ENCODE measurements at places on chromosomes 6 and 20.

DNA sequence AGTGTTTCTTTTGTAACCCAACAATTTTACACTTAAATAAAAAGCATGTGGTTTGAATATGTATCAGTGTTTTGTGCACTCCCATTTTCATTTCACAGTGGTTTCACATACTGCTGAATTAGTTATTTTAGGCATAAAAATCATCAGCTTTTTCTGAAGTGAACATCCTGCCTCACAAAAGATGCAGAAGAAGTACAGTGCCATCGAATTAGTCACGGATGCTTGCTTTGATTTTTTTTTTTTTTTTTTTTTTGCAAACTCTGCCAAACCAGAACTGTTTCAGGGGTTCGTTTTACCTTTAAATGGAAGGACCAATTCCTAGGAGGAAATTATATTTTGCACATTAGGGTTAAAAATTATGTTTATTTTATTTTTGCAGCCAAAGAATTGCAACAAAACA is 158.6 kb downstream of the RPS12 start:
- H3K4me3 ChIP-seq, result no peak overlapping the region
- no peak for DNase-seq
- H3K4me1 ChIP-seq, result no peaks in the 10 kb centered on the region
- no peak overlapping the region for H3K27ac ChIP-seq
- no peaks in the 10 kb centered on the region for H3K27me3 ChIP-seq

GRCh38 chr6:163940705-163941623 is 526.4 kb downstream of the QKI start:
- no peaks in the 10 kb centered on the region for H3K4me1 ChIP-seq
- H3K36me3 ChIP-seq, result no peaks in the 10 kb centered on the region
- no peak overlapping the region for H3K4me3 ChIP-seq
- no peak overlapping the region for H3K27ac ChIP-seq

DNA sequence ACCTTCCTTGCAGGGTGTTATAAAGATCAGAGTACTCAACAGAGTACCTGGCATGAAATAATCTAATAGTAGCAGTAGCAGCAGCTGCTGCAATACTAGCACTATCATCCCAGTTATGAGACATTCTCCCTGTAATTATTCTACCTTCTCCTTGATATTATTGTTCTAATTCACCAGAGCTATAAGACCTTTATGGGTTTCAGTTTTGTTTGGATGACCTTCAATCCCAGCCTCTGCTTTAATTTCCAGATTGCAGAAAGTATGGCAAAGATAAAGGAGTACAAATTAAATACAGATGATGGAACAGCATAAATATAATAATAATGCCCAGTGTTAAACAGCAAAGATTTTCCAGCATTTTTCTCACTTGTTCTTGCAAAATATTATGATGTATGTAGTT is 150.5 kb upstream of the MYLIP start:
- H3K27me3 ChIP-seq, result no peaks in the 10 kb centered on the region
- no peaks in the 10 kb centered on the region for H3K4me1 ChIP-seq
- H3K36me3 ChIP-seq, result no peaks in the 10 kb centered on the region
- H3K4me3 ChIP-seq, result no peak overlapping the region
- H3K27ac ChIP-seq, result no peak overlapping the region

GRCh38 chr6:89471287-89471867 is 38.4 kb downstream of the ANKRD6 start:
- H3K4me1 ChIP-seq, result peaks cover 12% of the 10 kb centered on the region
- DNase-seq, result no peak
- H3K27ac ChIP-seq, result no peak overlapping the region
- H3K4me3 ChIP-seq, result no peak overlapping the region
- no peaks in the 10 kb centered on the region for H3K36me3 ChIP-seq
- no peaks in the 10 kb centered on the region for H3K27me3 ChIP-seq

- DNase-seq, result no peak
- H3K4me3 ChIP-seq, result no peak overlapping the region
- no peak overlapping the region for H3K27ac ChIP-seq
- H3K36me3 ChIP-seq, result no peaks in the 10 kb centered on the region
- H3K27me3 ChIP-seq, result no peaks in the 10 kb centered on the region
Observed at GRCh38 chr6:149268768-149269167, 48.7 kb upstream of the TAB2 start.

- H3K4me3 ChIP-seq, result no peak overlapping the region
- no peaks in the 10 kb centered on the region for H3K36me3 ChIP-seq
- no peaks in the 10 kb centered on the region for H3K27me3 ChIP-seq
- H3K4me1 ChIP-seq, result no peaks in the 10 kb centered on the region
- no peak overlapping the region for H3K27ac ChIP-seq
- DNase-seq, result no peak
Observed at GRCh38 chr6:161493576-161494118, 219.8 kb upstream of the AGPAT4 start.

GRCh38 chr20:58293453-58293852 is 16.1 kb upstream of the RAB22A start:
- no peak overlapping the region for H3K27ac ChIP-seq
- no peak for DNase-seq
- H3K27me3 ChIP-seq, result no peaks in the 10 kb centered on the region
- no peak overlapping the region for H3K4me3 ChIP-seq

- peaks cover 17% of the 10 kb centered on the region for H3K36me3 ChIP-seq
- peaks cover 8% of the 10 kb centered on the region for H3K4me1 ChIP-seq
- H3K27me3 ChIP-seq, result no peaks in the 10 kb centered on the region
- no peak for DNase-seq
- no peak overlapping the region for H3K4me3 ChIP-seq
- H3K27ac ChIP-seq, result no peak overlapping the region
Observed at GRCh38 chr6:110625883-110626282, 149.5 kb upstream of the SLC22A16 start.

GRCh38 chr6:157144859-157145568 is 178.3 kb downstream of the TMEM242 start:
- H3K27ac ChIP-seq, result no peak overlapping the region
- no peak for DNase-seq
- H3K36me3 ChIP-seq, result no peaks in the 10 kb centered on the region
- H3K4me1 ChIP-seq, result no peaks in the 10 kb centered on the region
- H3K4me3 ChIP-seq, result no peak overlapping the region
- H3K27me3 ChIP-seq, result no peaks in the 10 kb centered on the region

- H3K36me3 ChIP-seq, result no peaks in the 10 kb centered on the region
- no peaks in the 10 kb centered on the region for H3K4me1 ChIP-seq
- no peaks in the 10 kb centered on the region for H3K27me3 ChIP-seq
- H3K27ac ChIP-seq, result no peak overlapping the region
- no peak for DNase-seq
Observed at GRCh38 chr6:15330174-15330944, 84.5 kb downstream of the JARID2 start.

DNA sequence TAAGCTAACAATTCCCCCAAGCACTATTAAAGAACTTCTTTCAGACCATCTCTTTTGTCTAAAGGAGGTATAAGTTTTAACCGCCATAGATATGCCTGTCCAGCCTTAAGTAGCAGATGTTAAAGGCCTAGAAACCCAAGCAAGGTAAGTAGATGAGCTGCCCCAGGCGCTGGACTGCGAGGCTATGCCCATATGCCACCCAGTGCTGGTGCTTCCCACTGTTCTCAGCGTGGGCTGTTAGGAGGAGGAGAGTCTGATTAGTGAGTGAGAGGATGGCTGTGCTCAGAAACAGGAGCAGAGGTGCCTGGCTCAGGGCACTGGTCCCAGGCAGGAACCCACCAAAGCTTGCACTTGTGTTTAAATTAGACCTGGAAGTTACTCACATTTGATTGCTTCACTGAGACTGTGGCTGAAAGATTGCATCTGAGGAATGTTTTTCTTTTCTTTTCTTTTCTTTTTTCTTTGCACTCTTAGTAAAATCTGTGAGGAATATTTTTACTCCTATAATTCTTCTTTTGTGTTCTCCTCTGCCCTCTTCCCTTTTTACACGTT is 32.2 kb downstream of the PRPH2 start:
- no peak overlapping the region for H3K27ac ChIP-seq
- peaks cover 5% of the 10 kb centered on the region for H3K4me1 ChIP-seq
- DNase-seq, result no peak
- H3K4me3 ChIP-seq, result no peak overlapping the region

GRCh38 chr20:19078448-19079373 is 133.7 kb upstream of the SLC24A3 start:
- no peaks in the 10 kb centered on the region for H3K36me3 ChIP-seq
- no peak for DNase-seq
- H3K27me3 ChIP-seq, result no peaks in the 10 kb centered on the region

DNA sequence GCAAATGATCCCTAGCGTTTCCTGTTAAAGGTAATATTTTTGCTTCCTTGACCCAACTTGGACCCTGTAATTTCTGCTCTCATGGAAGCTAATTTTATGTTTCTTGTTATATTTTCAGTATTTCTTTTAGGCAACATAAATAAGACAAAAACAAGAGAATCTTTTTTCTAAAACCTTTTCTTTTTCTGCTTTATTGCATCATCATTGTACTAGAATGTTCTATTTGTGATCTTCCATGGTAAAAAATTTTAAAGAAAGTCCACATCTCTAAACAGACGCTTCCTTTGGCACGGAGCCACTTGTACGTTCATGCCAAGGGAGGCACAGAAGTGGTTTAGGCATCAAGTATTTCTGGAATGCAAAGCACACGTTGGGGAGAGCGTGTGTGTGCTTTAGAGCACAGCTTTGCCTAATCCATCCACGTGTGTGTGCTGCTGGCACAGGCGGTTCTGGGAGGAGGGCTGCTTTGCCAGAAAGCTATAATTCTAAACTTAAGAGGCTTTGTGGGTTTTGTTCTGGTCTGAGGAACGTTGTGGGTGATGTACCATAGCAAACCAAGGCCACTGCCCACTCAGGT is 98.3 kb downstream of the SASH1 start:
- peak overlapping the region; percentile 39 for H3K27ac ChIP-seq
- no peaks in the 10 kb centered on the region for H3K27me3 ChIP-seq
- no peak overlapping the region for H3K4me3 ChIP-seq
- no peaks in the 10 kb centered on the region for H3K4me1 ChIP-seq
- DNase-seq, result no peak

DNA sequence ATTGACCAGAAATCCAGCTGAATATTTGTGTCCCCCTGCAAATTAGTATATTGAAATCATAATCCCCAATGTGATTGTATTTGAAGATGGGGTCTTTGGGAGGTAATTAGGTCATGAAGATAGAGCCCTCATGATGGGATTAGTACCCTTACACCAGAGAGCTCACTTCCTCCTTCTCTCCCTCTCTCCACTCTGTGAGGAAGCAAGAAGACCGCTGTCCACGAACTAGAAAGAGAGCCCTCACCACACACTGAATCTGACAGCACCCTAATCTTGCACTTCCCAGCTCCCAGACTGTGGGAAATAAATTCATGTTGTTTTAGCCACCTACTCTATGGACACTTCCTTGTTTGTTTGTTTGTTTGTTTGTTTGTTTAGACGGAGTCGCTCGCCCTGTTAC is 11.9 kb upstream of the PLAGL1 start:
- H3K27ac ChIP-seq, result no peak overlapping the region
- H3K27me3 ChIP-seq, result no peaks in the 10 kb centered on the region
- H3K4me1 ChIP-seq, result no peaks in the 10 kb centered on the region
- no peaks in the 10 kb centered on the region for H3K36me3 ChIP-seq
- H3K4me3 ChIP-seq, result no peak overlapping the region
- no peak for DNase-seq

GRCh38 chr6:125534430-125535263 is 214.8 kb upstream of the HEY2 start:
- no peaks in the 10 kb centered on the region for H3K4me1 ChIP-seq
- no peak overlapping the region for H3K4me3 ChIP-seq
- no peak overlapping the region for H3K27ac ChIP-seq
- no peaks in the 10 kb centered on the region for H3K27me3 ChIP-seq
- DNase-seq, result no peak
- no peaks in the 10 kb centered on the region for H3K36me3 ChIP-seq

DNA sequence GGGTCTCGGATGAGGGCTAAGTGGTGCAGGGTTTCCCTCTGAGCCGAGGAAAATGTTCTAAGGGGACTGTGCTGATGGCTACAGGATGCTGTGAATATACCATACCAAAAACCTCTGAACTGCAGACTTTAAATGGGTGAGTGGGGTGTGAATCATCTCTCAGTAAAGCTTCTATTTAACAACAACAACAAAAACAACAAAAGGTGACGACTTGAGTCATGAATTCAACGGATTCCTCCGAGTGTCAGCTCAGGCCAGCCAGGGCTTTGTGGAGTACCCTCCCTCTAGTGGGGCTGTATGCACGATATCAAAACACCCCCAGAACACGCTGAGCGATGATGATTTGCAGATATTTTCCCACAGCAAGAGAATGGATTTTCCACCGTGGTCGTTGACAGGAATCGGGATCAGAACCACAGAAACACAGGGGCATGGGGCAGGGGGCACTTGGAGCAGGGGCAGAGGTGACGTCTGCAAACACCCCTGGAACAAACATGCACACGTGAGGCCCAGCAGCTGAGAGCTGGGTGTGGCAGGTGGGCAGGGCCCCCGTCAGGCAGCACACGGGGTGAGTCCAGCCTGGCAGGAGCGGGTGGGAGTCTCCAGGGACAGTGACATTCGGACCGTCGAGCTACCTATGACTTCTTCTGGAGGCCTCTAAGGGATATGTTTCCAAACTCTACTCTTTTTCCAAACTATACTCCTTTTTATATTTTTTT is 38.6 kb downstream of the SLC2A4RG start:
- no peak for DNase-seq
- H3K4me3 ChIP-seq, result no peak overlapping the region
- H3K36me3 ChIP-seq, result no peaks in the 10 kb centered on the region
- H3K4me1 ChIP-seq, result no peaks in the 10 kb centered on the region
- no peaks in the 10 kb centered on the region for H3K27me3 ChIP-seq
- no peak overlapping the region for H3K27ac ChIP-seq

GRCh38 chr6:157280947-157281346 is 42.4 kb downstream of the TMEM242 start:
- H3K27me3 ChIP-seq, result no peaks in the 10 kb centered on the region
- no peak for DNase-seq
- no peak overlapping the region for H3K27ac ChIP-seq
- H3K36me3 ChIP-seq, result no peaks in the 10 kb centered on the region
- H3K4me1 ChIP-seq, result no peaks in the 10 kb centered on the region

DNA sequence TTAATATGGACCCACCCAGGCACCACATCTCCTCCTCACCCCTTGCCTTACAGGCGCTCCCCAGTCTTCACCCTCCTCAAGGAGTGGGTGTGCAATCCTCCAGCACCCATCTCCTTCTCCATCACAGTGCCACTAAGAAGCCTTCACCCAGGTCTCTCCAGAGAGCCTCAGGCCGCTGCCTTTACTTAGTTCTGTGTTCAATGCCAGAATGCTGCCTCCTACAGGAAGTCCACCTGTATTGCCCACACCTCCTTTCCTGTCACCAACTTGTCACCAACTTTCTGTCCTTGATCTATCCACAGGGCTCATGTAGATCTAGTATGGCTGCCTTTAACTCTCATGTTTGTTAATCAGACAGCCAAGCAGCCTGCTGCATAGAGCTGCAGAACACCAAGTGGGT is 586 bp upstream of the LST1 start:
- no peak overlapping the region for H3K27ac ChIP-seq
- no peak for DNase-seq
- H3K4me1 ChIP-seq, result peaks cover 2% of the 10 kb centered on the region
- no peak overlapping the region for H3K4me3 ChIP-seq

DNA sequence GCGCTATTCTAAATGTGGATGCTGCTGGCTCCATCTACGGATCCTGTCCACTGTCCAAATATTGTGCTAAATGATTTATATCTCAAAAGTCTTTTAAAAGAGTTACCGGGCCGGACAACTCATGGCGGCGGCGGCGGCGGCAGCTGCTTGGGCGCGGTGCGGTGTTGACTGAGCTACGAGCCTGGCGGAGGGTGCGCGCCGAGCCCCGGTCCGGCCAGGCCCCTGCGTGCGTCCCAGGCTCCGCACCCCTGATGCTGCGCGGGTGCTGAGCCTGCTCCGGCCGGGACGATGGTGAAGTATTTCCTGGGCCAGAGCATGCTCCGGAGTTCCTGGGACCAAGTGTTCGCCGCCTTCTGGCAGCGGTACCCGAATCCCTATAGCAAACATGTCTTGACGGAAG is 303.4 kb downstream of the CENPW start:
- H3K27ac ChIP-seq, result no peak overlapping the region
- H3K36me3 ChIP-seq, result no peaks in the 10 kb centered on the region
- H3K4me3 ChIP-seq, result no peak overlapping the region
- H3K27me3 ChIP-seq, result no peaks in the 10 kb centered on the region
- peak; percentile 35 for DNase-seq
